WTC11 (cell line): ENCODE measurements at places on chromosomes 3 and 15.

GRCh38 chr15:43948691-43949325, 122.0 kb downstream of the WDR76 start:
- no peak for DNase-seq

- no peak for DNase-seq
Observed at GRCh38 chr3:73271-73670, 123.3 kb upstream of the CHL1 start.

GRCh38 chr3:62246094-62246493, 127.3 kb downstream of the FEZF2 start:
- no peak for DNase-seq

DNA sequence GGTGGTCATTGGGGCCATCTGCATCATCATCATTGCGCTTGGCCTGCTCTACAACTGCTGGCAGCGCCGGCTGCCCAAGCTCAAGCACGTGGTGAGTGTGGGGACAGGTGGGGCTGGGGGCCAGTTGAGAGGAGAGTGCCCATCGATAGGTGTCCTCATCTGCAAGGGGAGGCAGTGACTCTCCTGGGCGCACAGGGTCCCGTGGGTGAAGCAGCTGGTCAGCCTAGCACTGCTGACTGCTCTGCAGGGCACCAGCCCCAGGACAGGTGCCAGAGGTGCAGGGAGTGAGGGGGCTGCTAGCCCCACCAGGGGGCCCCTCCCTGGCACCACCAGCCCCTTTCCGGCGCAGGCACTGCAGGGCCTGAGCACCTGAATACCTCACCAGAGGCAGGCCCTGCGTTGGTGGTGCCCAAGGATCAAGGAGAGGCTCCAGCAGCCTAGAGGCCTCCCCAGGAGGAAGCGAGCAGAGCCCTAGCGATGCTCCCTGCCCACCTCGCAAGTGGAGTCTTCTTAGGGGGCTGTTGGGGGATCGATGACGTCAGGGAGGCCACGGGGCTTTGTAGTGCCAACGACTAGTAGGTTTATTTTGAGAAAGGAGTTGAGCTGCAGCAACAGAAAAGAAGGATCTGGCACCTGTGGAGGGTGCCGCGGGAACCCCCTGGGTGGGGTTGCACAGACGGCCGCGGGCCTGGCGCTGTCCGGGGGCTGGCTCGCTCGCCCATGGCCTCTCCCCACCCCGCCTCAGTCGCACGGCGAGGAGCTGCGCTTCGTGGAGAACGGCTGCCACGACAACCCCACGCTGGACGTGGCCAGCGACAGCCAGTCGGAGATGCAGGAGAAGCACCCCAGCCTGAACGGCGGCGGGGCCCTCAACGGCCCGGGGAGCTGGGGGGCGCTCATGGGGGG, 976 bp upstream of the ABTB1 start:
- no peak for DNase-seq

GRCh38 chr15:85630311-85630710, 164.4 kb downstream of the KLHL25 start:
- DNase-seq, result no peak

- DNase-seq, result no peak
Observed at GRCh38 chr3:60758831-60759230, 492.4 kb downstream of the FHIT start.

DNA sequence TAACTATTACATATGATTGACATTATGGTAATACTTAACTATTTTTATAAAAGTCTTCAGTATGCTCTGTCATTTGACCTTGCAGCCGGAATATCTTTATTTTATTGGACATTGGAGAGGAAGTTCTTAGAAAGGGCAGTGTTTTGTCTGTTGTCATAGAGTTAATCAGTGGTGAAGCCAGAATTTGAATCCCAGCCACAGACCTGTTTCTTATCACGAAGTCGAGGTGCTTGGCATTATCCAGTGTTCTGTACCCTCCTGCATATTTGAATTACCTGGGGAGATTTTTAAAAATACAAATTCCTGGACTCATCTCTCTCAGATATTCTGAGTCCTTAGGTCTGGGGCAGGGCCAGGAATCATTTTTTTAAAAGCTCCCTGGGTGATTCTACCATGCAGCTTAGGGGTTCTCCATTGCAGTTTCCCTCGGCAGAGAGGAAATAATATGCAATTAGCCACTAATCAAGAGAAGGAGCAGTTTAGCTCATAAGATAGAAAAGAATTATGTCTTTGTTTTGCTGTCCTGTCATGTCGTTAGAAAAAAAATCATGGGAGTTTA, 195.6 kb upstream of the CFAP20DC start:
- DNase-seq, result no peak

- peak; percentile 42 for DNase-seq
Observed at GRCh38 chr3:81581966-81582599, 179.4 kb downstream of the GBE1 start.

- no peak for DNase-seq
Observed at GRCh38 chr3:128123156-128123537, 465 bp downstream of the RUVBL1 start.

DNA sequence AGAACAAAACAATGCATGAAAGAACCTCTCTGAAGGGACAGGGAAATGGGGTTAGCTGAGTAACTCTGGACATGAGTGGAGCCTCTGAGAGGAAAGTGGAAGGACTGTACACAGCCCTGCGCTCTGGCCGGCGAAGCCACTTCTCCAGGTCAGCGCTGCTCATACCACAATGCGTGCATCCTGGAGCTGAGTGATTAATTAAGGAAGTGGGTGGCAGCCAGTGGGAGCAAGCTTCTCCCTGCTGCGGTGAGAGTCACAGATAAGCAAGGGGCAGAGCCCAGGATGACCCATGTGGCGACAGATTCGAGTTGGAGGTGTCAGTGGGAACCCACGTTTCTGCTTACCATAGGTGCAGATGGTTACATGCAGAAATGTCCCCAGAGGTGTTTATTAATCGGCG, 48.0 kb downstream of the KLF15 start:
- no peak for DNase-seq

DNA sequence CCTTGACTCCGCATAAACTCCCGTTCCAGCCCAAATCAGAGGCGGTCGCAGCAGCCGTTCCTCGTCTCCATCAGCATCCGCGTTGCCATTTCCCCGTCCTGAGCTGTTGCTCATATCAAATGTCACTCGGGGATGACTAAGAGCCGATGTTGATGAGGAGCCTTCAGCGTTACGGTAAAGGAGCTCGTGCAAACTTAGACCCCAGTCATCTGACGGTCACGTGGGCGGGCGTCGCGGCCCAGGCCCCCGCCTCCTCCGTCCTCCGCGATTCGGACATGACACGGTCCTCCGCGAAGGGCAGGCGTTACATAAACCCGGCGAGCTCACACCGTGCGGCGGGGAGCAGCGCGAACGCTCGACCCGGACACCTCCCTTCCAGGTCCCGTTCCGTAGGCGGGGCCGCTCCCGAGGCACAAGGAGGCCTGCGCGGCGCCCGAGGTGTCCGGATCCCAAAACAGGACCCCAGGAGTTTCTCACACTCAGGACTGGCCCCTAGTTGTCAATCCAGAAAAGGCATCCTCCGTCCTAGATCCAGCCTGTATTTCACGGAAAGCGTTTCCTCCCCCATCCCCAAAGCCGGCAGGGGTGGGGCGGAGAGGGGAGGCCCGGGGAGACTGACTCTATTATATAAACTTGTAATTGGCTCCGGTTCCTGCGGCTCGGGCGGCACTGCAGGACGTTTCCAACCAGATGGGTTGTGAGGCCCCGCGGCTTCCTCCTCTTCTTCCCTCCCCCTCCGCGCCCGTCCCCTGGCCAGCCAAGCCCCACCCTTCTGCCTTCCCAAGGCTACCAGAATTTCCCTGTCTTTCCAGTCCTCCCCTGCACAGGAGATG, 100.0 kb upstream of the IGF1R start:
- peak; percentile 72 for DNase-seq

DNA sequence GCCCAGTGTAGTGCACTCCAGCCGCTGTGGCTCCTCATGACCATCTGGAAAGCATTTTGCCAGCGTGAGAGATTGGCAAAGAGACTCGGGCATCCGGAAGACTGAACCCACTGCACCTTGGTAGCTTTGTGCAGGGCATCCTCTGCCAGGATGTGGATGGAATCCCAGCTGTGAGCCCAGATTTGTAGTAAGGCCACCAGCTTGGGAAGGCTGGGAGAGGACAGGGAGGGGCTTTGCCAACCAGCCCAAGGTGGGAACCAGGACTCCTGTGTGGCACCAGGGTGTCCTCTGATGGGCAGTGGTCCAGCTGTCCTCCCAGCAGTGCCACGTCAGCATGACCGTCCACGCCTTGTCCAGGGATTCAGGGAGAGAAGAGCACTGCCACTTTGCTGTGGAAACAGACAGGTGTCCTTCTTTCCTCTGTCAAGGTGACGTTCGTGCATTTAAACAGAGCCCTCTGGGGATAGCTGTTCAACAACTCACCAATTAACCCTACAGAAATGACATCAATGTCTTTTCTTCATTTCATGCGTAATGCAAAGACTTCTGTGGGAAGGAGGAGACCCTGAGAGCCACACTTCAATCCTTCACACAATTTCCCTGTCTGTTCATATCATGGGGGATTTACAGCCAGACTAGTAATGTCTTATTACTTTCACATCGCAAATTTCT, 19.1 kb downstream of the KLF15 start:
- no peak for DNase-seq

- DNase-seq, result no peak
Observed at GRCh38 chr3:134939978-134940377, 144.9 kb downstream of the EPHB1 start.

- DNase-seq, result no peak
Observed at GRCh38 chr3:147373301-147373700, 33.0 kb downstream of the ZIC4 start.

DNA sequence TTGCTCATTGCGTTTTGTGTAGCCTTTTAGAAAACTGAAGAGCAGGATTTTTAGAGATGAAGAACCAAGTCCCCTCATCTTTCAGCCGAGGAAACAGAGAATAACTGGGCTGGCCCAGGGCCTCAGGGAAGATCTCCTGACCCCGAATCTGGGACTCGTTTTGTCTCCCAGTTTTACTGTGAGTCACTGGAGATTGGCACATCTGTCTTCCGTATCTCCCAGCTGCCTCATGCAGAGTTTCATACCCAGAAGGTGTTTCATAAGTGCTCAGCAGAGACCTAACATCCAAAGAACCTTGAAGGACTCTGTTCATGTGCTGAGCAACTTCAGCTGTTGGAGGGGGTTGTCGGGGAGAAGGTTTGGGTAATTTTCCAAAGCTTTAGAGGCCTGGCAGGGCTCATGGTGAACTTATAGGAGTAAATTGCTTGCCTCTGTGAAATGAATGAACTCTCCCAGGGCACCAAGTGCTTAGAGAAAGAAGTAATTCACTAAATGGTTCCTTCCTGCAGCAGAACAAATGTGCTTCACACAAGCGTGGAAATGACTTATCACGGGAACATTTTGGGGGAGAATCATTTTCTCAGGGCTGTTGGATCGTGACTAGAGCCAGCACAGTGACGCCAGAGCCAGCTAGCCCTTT, 121.4 kb downstream of the FAM43A start:
- no peak for DNase-seq

DNA sequence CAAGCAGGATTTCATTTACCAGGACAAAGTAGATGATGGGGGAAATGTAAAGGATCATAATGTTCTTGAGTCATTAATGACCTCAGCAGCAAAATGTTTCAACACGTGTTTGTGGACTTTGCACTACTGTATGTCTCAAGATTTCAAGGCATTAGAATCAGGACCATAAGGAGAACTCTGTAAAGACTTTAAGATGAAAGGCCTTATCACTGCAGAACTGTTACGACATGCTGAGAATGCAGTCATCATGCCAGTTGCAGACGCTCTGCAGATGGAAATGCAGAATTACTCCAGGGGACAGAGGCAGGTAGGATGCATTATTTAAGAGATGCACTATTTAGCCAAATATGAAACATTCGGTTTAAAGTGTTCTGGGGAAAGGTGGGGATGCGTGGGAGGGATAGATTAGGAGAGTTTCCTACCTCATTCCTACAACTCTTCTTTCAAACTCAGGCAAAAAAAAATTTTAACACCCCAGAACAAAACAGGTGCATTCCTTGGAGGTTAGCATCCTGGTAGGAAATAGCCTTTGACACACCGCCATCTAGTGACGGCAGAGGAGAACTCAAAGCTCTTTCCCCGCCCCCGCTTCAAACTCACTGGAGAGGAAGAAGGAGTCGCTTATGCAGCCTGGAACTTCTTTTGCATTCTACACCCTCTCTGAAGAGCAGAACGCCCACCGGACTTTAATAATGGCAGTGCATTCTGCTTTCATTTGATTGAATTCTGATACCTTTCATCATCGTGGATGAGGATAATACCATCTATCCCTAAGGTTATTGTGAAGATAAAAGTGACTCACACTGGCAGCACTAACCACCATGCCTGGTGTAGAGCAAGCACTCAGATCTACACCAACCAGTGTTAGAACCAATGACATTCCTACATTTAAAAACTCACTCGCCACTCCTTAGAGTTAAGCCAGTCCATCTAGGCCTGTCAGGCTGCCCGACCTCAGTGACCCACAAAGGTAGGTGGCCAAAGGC, 43.1 kb upstream of the TOPAZ1 start:
- DNase-seq, result peak; percentile 77

- no peak for DNase-seq
Observed at GRCh38 chr3:153503873-153504272, 341.8 kb downstream of the RAP2B start.

- DNase-seq, result peak; percentile 12
Observed at GRCh38 chr3:192354687-192355086, 372.7 kb downstream of the FGF12 start.

- DNase-seq, result no peak
Observed at GRCh38 chr3:193791041-193792032, 198.3 kb downstream of the OPA1 start.

DNA sequence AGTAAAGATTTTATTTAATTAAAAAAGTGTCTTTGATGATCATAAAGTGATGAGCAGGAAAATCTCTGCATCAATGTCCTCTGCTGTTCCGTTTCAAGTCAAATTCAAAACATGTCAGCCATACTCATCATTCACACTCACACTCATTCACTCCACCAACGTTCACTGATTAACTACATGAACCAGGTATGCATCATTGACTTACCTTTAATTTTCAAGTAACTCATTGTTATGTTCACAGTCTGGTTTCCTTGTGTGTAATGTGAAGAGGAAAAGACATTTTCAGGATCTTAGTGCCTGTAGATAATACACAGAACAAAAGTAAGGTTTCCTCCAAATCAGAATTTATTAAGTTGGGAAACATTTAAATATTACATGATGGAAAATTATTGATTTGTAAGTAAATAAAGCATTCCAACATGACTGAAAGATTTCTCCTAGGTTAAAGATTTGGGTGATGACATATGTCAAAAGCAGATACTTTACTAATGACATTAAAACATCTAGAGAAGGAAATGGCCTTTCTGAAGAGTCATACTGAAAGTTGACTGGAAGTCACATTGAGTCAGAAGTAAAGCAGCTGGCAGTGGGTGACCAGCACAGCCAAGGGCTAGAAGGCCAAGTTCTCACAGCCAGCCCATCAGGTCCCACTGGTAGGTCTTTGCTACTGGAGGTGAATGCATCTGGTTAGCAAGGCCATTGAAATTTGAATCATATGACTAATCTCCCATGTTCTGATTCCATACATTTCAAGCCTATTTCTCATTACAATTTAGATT, 251.9 kb downstream of the CDIN1 start:
- no peak for DNase-seq

- DNase-seq, result no peak
Observed at GRCh38 chr3:191175102-191175501, 23.9 kb upstream of the OSTN start.

- no peak for DNase-seq
Observed at GRCh38 chr3:46440531-46441294, 24.0 kb downstream of the LTF start.

GRCh38 chr3:45167011-45167911, 21.1 kb upstream of the CDCP1 start:
- peak; percentile 84 for DNase-seq
